ENCODE measurements at places on chromosomes 3 and 15. TPM values are rescaled to one million over a fixed set of nuclear protein-coding genes. Genes with fewer than 3 reads are reported as not detected.

CHST14 gene
- total RNA-seq: 16.4 TPM

ACSBG1 gene
- total RNA-seq: not detected

AGTR1 gene
- total RNA-seq: 7.3 TPM

TGM5 gene
- total RNA-seq: not detected

KNG1 gene
- not detected for total RNA-seq

POPDC2 gene
- 13.3 TPM for total RNA-seq

OCA2 gene
- total RNA-seq: 8.0 TPM

TCTA gene
- 32.4 TPM for total RNA-seq

MEX3B gene
- total RNA-seq: 0.68 TPM

ITIH1 gene
- not detected for total RNA-seq

DNA sequence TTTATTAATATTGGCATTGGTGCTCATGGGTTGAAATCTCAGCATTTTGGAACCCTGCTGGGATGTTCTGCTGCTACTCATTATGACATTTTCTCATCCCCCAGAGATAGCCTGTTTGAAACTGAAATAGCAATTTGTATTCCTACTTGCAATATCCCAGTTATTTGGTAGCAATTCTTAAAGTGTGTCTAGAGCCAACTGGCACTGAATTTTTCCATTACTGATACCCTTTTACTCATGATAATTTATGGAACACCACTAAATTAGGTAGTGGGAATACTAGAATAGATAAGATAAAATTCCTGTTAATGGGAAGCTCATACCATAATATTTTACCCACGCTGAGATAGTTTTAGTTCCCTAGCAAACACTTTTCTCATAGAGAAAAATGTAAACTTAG, 309.3 kb downstream of the SV2B start:
- no peak overlapping the region for H3K4me3 ChIP-seq
- H3K27ac ChIP-seq: no peak overlapping the region
- no peaks in the 10 kb centered on the region for H3K36me3 ChIP-seq
- no peak for DNase-seq

- no peaks in the 10 kb centered on the region for H3K36me3 ChIP-seq
- no peaks in the 10 kb centered on the region for H3K4me1 ChIP-seq
- no peak for DNase-seq
- no peaks in the 10 kb centered on the region for H3K27me3 ChIP-seq
- no peak overlapping the region for H3K4me3 ChIP-seq
- H3K27ac ChIP-seq: no peak overlapping the region
Measured at GRCh38 chr3:191952186-191952585, 491.2 kb downstream of the PYDC2 start.

DNA sequence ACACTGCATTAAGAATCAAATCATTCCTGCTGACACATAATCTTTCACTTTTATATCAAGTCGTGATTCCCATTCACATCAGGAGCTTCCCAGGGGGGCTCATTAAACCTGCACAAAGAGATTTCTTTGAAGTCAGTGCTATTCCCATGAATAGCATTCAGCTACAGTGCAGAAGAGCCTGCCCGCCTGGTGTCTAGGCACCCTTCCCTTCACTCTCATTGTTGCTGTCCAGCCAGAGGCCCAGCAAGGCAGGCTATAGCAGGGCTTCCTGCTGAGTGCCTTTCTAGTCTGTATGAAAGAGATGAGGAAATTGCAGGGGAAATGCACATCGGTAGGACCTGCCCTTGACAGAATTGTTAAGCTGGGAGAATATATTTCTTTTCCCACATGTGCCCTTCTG, 4.5 kb upstream of the GJD2 start:
- DNase-seq: no peak
- H3K27ac ChIP-seq: no peak overlapping the region
- H3K4me3 ChIP-seq: no peak overlapping the region
- H3K36me3 ChIP-seq: no peaks in the 10 kb centered on the region
- peaks cover 6% of the 10 kb centered on the region for H3K27me3 ChIP-seq

- H3K4me1 ChIP-seq: peaks cover 66% of the 10 kb centered on the region
- no peaks in the 10 kb centered on the region for H3K27me3 ChIP-seq
- H3K27ac ChIP-seq: peak overlapping the region; percentile 77
- no peak overlapping the region for H3K4me3 ChIP-seq
- H3K36me3 ChIP-seq: peaks cover 26% of the 10 kb centered on the region
- DNase-seq: no peak
Measured at GRCh38 chr15:78914027-78914764, 30.6 kb downstream of the CTSH start.

GRCh38 chr15:63487076-63487757, 17.2 kb upstream of the USP3 start:
- H3K4me1 ChIP-seq: no peaks in the 10 kb centered on the region
- H3K4me3 ChIP-seq: peak overlapping the region; percentile 28
- no peaks in the 10 kb centered on the region for H3K27me3 ChIP-seq
- no peak for DNase-seq

DNA sequence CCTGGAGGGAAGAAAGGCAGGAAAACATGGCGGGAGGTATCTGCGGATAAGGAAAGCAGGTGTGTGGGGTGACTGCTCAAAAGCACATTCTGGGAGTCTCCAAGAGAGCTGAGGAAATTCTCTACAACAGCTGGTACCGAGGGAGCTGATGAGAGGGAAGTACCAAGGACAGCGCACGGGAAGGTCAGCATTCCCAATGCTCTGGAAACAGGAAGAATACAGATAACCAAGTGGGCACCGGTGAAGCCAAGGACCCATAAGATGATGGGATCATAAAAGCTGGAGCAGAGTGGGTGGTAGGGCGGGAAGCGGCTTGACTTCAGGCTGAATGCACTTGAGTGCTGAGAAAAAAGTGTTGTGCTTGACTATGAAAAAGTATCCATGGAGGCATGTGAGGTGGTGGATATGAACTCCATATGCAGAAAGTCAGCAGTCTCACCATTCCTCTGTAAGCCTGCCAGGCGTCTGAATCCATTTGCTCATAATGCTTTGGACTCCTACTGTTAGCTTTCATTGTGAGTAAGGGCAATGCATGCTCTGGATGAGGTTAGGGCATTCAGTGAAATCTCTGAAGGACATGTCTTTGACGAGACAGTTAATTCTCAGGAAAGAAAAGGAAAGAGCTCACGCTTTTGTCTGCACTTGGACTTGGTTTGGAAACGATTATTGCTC, 215.5 kb downstream of the NR1D2 start:
- peak overlapping the region; percentile 5 for H3K27ac ChIP-seq
- no peak overlapping the region for H3K4me3 ChIP-seq
- DNase-seq: no peak
- no peaks in the 10 kb centered on the region for H3K27me3 ChIP-seq
- peaks cover 11% of the 10 kb centered on the region for H3K4me1 ChIP-seq
- no peaks in the 10 kb centered on the region for H3K36me3 ChIP-seq

- no peak overlapping the region for H3K27ac ChIP-seq
- H3K27me3 ChIP-seq: no peaks in the 10 kb centered on the region
- no peak overlapping the region for H3K4me3 ChIP-seq
Measured at GRCh38 chr3:194615226-194615625, 18.0 kb downstream of the TMEM44 start.

- no peaks in the 10 kb centered on the region for H3K36me3 ChIP-seq
- no peaks in the 10 kb centered on the region for H3K27me3 ChIP-seq
Measured at GRCh38 chr3:79253271-79253670, 514.5 kb downstream of the ROBO1 start.

Data from thoracic aorta (tissue), 2 donors.